ENCODE measurements at places on chromosomes 6 and 20. TPM values are rescaled to one million over a fixed set of nuclear protein-coding genes. Genes with fewer than 3 reads are reported as not detected.

The CLDN20 gene
- total RNA-seq: not detected

The LHFPL5 gene
- total RNA-seq: not detected

The MYB gene
- 14.6 TPM for total RNA-seq

The RSPO3 gene
- not detected for total RNA-seq

The CLVS2 gene
- not detected for total RNA-seq

The LINC00237 gene
- not detected for total RNA-seq

The TP53TG5 gene
- total RNA-seq: 0.59 TPM

The EGFL8 gene
- total RNA-seq: 9.5 TPM

The ID4 gene
- not detected for total RNA-seq
